Activated CD8-positive, alpha-beta memory T cell treated with anti-CD3 and anti-CD28 coated beads for 1 hour (primary cell): ENCODE measurements at places on chromosomes 11 and 22.

- DNase-seq = no peak
These were observed 728 bp downstream of the TBC1D22A start for GRCh38 chr22:46763051-46763705.

GRCh38 chr11:77747381-77747969, 73.0 kb downstream of the RSF1 start:
- no peak for DNase-seq

DNA sequence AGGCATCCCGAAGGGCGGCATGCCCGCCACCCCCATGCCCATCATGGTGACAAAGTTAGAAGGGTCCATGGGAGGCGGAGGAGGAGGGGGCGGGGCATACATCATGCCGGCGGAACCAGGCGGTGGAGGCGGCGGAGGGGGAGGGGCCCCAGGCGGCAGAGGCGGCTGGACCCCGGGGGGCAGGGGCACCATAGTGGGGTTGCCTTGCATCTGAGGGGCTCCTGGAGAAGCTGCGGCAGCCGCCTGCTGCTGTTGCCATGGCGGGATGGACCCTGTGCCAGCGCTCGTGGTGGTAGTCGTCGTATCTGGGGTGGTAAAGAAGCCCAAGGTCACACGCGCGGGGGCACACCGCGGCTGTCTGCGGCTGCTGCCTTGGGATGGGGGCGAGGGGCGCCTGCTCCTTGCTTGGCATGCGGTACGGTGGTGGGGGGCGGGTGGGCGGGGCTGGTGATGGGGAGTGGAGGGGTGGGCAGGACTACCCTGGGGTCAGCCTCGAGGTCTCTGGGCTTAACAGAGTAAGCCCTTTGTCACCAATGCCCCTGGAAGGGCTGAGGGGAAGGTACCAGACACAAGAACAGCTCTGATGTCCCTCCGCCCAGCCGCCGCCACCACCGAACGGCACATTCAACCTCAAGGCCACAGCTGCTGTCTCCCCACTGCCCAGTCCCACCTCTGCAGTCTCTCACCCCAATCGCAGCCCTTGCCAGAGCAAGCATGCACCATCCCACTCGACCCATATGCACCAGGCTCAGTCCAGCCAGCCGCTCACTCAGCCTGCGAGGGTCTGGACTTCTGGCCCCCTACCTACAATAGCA, 6.3 kb upstream of the PYGM start:
- DNase-seq = no peak

- DNase-seq = no peak
These were observed 4.3 kb downstream of the CYB561A3 start for GRCh38 chr11:61357233-61357893.

GRCh38 chr11:75450826-75451821, 18.1 kb upstream of the KLHL35 start:
- DNase-seq = peak; percentile 14

GRCh38 chr22:36156515-36157419, 3.8 kb downstream of the APOL3 start:
- peak; percentile 48 for DNase-seq

DNA sequence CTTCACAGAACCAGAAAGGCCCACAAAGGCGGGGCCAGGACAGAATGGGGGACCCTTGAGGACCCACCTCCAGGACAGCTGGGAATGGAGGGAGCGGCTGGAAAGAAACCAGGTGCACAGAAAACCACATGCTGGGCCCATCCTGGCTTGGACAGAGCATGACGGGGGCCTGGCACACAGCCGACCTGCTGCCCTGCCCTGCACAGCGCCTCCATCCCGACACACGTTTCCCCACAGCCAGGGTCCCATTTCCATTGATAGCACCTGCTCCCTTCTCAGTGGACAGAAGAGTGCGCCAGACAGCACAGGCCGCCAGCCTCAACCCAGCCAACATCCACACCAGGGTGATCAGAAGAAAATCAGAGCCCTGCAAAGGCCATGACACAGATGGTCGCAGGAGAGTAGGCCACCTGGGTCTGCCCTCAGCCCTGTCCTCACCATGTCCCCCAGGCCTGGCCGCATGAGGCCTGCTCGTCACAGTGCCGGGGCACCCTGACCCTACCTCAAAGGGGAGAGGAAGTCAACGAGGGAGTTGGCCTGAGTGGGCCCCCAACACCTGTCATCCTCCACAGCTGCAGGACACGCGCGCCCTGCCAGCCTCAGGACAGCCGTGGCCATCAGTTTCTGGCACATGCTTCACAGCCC, 28.1 kb downstream of the BRD1 start:
- DNase-seq = no peak

DNA sequence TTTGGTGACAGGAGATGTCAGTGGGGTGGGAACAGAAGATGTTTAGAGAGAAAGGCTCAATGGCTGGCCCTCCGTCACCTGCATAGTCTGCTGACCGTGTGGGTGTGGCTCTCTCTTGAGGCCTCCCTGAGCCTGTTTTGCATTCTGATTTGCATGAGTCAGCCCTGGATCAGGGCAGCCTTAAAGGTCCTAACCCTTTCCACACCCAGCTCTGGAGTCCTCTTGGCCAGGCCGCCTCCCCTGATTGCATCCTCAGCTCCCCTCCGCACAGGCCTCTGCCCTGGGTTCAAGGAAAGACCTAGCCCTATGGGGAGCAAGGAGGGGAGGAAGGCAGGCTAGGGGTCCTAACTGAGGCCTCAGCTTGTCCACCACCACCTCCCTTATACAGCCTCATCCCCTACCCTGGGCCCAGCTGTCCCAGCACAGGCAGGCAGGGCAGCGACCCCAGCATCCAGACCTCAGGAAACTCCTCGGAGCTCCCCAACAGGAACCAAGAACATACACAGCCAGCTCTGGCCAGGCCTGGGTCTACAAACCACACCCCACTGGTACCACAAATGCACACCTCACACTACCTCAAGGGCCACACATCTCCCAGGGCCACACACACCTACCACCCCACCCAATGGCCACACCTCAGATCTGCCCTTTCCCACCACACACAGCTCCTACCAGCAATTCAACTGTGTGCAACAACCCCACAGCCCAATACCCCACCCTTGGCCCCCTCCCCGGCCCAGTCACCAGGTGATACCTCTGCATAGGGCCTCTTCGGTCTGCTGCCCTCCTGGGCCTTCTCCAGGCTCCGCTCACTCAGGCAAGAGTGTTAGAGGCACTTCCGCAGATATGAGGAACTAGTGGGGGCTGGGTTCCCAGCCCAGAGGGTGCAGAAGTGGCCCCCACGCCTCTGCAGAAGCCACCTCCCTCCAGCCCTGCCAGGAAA, 13.7 kb downstream of the ARAP1 start:
- no peak for DNase-seq

- DNase-seq = no peak
These were observed 681.2 kb downstream of the BRD1 start for GRCh38 chr22:49146511-49146910.

- DNase-seq = no peak
These were observed 24.3 kb upstream of the KCNA4 start for GRCh38 chr11:30041171-30041570.

DNA sequence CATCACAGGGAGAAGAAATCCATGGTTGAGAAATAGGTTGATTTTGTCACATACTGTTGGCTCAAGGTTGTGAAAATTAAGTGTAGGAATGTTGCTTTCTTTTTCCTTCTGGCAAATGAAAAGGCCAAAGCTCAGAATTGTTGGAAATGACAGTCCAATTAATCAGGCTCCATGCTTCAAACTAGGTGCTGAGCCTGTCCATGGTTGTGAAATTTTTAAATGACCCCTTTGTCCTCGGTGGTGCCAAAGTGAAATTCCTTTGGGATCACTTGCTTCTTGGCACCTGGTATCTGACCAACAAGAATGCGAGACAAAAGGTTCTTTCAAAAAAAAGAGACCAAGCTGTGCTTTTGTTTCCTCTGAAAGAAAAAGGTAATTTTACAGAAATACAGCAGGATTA, 451.9 kb downstream of the ETS1 start:
- no peak for DNase-seq

- DNase-seq = no peak
These were observed 50.6 kb downstream of the CSTPP1 start for GRCh38 chr11:46987183-46987582.

DNA sequence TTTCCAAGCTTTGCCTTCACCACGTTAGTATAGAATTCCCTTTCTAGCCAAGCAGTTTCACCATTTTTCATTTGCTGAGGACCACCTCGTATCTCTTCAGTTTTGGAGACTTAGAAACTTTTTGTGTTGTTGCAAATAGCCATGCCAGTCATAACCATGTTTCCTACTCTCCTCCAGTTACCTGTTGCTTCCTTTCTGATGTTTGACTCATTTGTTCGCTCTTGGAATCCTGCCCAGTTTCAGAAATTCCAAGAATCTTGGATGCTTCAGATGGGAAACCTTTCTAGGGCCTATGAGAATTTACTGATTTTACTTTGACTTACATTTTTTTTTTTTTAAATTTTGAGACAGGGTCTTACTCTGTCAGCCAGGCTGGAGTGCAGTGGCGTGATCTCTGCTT, 65.4 kb downstream of the PPP6R3 start:
- no peak for DNase-seq

GRCh38 chr11:4430051-4430450, 19.0 kb upstream of the OR52K2 start:
- no peak for DNase-seq

DNA sequence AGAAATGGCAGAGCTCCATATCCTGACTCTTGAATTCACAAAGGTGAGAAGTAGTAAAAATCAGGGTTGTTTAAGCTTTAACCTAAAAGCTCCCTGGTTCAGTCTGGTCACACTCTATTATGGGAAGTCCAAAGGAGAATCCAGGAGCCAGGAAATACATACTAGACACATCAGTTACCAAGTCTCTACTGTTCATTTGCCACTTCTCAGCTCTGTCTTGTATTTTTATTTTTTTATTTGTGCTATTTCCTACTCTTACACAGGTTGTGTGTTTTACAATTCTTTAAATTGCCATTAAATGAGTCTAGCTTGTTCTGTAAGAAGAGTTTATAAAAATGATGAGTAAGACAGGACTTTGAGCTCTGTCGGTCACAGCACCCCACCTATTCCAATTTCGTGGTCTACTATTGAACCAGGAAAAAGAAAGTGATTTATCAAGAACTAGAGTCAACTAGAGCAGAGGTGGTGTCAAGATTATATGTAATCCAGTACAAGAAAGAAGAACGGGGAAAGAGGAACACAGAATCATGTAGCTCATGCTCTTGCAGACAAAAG, 9.7 kb downstream of the MS4A12 start:
- no peak for DNase-seq

- no peak for DNase-seq
These were observed 370.7 kb downstream of the MIAT start for GRCh38 chr22:27028093-27028492.
